ENCODE measurements at places on chromosomes 2 and 18. TPM values are rescaled to one million over a fixed set of nuclear protein-coding genes. Genes with fewer than 3 reads are reported as not detected.

GRCh38 chr18:56851774-56852173, 200.6 kb downstream of the WDR7 start:
- DNase-seq = no peak

GRCh38 chr2:134079373-134079772, 174.5 kb upstream of the MGAT5 start:
- no peak for DNase-seq

DNA sequence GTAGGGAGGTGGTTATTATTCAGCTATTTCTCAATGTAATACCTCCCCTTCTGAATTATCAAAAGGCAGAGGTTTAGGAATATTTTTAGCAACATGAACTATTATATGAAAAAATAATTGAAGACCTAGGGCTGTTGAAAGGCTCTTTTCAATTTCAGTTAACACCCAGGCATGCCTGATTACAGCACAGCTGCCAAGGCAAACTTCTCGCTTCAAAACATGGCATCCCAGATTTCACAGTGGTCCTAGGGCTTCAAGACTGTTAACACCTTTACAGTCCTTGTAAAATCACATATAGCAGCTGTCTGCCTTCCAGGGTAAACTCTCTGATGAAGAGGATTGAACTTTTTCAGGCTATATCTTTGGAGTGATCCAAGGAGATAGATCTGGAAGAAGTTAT, 23.2 kb downstream of the CTLA4 start:
- DNase-seq = no peak

DNA sequence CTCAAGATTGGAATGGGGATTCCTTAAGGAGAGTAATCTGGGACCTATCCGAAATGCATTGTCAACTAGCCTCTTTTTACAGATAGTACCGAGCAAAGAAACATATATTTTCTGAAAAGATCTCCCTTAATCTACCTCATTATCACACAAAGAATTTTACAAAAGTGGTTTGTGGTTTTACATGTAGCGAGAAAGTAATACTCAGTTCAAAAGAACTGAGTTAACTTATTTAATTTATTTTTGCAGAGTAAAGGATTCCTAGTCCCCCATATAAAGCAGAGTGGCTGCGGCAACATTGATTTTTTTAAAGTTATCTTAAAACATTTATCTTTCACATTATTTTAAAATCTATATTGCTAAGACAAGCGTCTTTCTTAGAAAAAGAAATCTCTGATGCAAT, 15.9 kb upstream of the SOS1 start:
- DNase-seq = no peak

- DNase-seq = no peak
These were observed 98.2 kb upstream of the SLC8A1 start for GRCh38 chr2:40550085-40550484.

DNA sequence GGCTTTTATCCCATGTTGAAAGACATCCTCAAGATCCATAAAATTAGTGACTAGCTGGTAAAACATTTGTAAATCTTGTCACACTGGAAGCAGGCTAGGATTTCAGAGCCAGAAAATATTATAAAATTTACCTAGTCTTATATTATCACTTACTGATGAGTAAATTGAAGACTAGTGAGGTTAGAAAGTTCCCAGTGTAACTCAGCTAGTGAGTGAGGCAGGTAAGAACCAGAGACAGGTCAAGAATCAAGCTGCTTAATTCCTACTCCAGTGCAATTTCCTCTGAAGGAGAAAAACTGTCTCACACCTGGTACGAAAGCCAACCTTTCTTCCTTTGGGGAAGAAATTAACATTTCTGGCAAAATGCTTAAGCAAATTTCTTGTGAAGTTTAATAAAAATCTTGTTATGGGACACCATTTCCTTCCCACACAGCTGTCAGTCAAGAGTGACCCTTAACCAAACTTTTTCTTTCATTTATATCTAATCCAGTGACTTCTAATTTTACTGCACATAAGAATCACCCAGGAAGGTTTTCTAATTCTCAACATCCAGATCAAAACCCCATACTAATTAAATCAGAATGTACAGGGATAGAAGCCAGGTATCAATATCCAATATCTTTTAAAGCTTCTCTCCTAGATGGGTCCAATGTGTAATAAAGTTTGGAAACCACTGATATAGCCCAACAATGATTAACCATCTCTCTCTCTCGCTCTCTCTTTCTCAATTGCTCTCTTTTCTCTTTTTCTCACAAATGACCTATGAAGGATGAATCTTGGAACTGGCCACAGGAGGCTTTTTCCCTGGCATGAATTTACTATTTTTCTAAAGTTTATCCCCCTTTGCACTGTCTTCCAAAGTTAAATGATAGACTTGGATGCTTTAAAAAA, 264.3 kb upstream of the SLC39A10 start:
- DNase-seq = no peak

- DNase-seq = no peak
These were observed 185.9 kb downstream of the CDH7 start for GRCh38 chr18:65936678-65937077.

- peak; percentile 58 for DNase-seq
These were observed 31.1 kb upstream of the STK39 start for GRCh38 chr2:168278424-168278888.

- DNase-seq = no peak
These were observed 1.6 kb downstream of the MOCOS start for GRCh38 chr18:36188916-36189315.

DNA sequence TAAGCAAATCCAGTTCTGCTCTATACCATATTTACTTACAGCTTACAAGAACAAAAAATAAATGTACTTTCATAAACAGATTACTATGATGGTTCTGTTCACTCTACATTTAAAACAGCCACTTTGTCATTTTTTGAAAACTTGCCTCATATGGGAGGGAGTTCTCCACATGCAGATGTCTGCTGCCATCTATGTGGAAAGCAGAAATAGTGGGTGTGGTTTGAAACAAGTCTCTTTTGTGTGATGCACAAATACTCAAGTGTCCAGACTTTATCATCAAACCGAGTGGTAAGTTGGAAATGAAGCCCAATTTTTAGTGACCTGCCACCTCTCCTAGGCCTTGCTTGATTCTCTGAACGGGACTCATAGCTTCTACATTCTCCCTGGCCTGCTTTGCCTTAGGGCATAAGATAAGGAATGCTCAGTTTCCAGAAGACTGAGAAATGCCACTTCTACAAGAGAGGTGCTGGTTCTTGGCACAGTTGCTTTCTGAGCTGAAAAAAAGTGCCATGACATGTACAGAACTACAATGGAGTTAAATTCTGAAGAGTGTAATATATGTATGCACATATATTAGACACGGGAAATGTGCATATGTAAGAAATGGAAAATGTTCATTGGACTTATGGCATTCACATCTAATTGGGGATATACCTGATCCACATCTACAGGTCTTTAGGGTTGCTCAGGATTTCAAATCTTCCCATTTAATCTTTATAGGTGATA, 221.0 kb downstream of the SLC8A1 start:
- no peak for DNase-seq

DNA sequence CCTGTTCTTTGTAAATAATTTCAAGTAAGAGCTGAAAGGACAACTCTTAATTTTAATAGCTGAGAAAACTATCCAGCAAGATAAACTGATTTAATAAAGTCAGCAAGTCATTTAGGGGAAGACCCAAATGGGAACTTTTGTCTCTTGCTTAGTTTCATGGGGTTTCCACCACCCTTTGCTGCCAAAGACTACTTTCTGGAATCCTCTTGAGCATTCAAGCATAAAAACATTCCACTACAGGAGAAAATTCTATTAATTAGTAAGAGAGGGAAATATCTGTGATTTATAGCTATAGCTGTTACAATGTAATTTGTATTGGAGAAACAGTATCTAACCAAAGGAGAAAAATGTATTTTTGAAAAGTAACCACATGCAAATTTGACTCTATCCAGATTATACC, 20.6 kb downstream of the EFEMP1 start:
- DNase-seq = no peak

The DCC gene
- total RNA-seq = not detected
